ENCODE measurements at places on chromosomes 12 and 14. TPM values are rescaled to one million over a fixed set of nuclear protein-coding genes. Genes with fewer than 3 reads are reported as not detected.

DNA sequence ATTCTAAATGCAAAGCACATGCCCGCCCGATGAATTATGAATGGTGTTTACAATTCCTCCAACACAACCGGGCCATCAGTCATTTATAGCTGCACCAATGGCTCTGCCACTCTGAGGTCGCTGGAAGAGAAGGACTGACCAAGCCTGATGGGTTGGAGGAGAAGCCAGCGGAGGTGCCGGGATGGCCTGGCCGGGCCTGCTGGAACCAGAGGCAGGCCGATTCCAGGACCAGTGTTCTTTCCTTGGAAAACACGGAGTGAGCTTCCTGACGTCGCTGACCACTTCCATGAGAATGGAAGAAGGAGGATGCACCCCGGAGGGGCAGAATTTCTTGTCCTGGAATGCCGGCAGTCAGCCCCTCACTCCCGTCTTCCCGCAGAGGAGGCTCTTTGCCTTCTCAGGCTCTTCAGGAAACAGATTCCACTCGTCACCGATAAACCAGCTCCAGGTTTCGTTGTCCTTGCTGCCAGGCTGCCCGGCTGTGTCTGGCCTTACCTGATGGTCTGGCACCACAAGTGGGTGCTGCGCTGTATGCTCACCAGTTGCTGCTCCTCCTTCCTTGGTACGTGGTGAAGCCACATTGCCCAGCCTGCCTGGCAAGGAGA, 358.5 kb upstream of the SFSWAP start:
- no peak for DNase-seq

- no peak for DNase-seq
Observed at GRCh38 chr14:101250336-101250947, 310.9 kb upstream of the DIO3 start.

- DNase-seq = no peak
Observed at GRCh38 chr14:24145219-24145618, 1.2 kb downstream of the PSME2 start.

GRCh38 chr14:104927432-104927816, 2.7 kb downstream of the PLD4 start:
- DNase-seq = no peak

- DNase-seq = no peak
Observed at GRCh38 chr12:132657004-132657727, 30.0 kb downstream of the POLE start.

GRCh38 chr12:64560396-64561301, 49.6 kb upstream of the RASSF3 start:
- no peak for DNase-seq

DNA sequence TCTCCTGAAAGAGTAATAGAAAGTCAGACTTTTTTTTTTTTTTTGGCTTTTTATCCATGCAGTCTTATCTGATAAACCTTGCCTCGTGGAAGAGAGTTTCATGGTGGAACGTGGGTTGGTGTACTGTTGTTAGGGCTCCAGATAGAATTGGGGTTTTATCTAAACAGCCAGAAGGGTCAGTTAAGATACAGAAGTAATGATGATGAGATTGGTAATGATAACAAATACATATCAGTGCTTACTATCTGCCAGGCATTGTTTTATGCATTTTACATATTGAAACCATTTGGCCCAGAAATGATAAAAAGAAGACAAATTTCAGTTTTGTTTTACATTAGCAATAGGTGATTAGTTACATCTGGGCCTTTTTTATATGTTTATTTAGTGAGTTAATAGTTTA, 372.8 kb upstream of the PRICKLE1 start:
- DNase-seq = no peak

- DNase-seq = no peak
Observed at GRCh38 chr12:45623221-45623620, 106.3 kb upstream of the ARID2 start.

DNA sequence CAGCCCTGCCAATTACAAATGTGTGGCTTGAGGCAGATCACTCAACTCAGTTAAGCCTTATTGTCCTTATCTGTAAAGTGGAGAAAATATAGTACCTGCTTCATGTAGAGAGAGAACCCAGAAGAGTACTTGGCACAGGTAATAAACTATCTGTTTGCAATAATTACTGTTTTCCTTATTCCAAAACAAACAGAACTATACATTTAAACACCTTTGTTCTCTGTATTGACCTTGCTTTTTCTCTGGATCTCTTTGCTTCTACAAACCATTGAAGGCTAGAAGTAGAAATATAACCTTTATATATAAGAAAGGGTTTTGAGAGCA, 70.8 kb upstream of the SRSF5 start:
- no peak for DNase-seq

DNA sequence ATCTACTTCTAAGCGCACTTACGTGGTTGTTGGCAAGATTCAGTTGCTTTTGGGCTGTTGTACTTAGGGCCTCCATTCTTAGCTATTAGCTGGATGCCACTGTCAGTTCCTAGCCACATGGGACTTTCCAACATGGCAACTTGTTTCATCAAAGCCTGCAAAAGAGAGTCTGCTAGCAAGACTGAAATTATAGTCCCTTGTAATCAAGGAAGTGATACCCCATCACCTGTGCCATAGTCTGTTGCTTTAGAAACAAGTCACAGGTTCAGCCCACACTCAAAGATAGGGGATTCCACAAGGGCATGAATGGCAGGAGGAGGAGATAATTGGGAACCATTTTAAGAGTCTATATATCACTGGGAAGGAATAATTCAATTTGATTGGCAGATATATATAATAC, 27.1 kb upstream of the SLC17A8 start:
- DNase-seq = no peak

GRCh38 chr14:33839193-33840076, 111.4 kb downstream of the EGLN3 start:
- peak; percentile 9 for DNase-seq

- no peak for DNase-seq
Observed at GRCh38 chr14:63276016-63276415, 42.7 kb downstream of the GPHB5 start.

GRCh38 chr12:1510056-1510812, 84.1 kb downstream of the FBXL14 start:
- DNase-seq = no peak

GRCh38 chr12:118042091-118042490, 18.9 kb downstream of the WSB2 start:
- no peak for DNase-seq

GRCh38 chr12:76272287-76272686, 75.9 kb downstream of the BBS10 start:
- DNase-seq = no peak

GRCh38 chr12:112116232-112117060, 7.9 kb upstream of the NAA25 start:
- peak; percentile 65 for DNase-seq

- no peak for DNase-seq
Observed at GRCh38 chr12:4273273-4273651, 300 bp upstream of the CCND2 start.

DNA sequence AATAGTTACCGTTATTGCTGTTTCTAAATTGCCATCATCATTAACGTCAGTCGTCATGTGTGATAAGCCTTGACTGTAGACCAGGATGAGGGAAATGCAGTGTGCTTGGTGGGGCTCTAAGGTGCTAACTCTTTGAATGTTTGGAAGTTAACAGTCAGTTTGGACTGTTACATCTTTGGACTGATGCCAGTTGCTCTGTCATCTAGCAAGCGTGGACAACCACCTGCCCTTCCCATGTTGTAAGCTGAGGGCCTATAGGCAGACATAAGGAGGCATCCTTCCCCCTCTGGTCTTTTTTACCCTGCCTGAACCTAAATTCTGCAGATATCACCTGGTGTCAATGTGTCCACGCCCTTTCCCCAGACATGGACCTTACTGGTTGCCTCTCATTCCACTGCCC, 94.4 kb downstream of the PPP2R5C start:
- DNase-seq = no peak

DNA sequence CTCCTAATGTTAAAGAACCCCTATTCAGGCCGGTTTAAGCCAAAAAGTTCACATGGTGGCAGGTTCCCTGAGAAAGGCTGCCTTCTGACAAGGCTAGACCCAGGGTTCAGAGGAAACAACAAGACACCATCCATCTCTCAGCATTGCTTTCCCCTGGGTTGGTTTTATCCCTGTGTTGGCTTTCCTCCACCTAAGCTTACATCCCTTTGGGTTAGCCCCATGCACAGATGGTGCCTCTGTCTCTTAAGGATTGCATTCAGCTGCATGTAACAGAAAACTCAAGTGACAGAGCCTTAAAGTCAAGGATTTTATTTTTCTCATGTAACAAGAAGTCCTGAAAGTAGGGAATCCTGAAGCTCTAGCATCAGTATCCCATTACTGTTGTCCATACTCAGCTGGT, 42.8 kb upstream of the RIN3 start:
- no peak for DNase-seq

- no peak for DNase-seq
Observed at GRCh38 chr12:10636611-10637010, 23.2 kb upstream of the MAGOHB start.

- DNase-seq = no peak
Observed at GRCh38 chr12:53506881-53507602, at the start of gene NPFF. Gene NPFF (minus strand): TSS chr12:53507484. CDS start chr12:53507474, 10 bp downstream.

- DNase-seq = no peak
Observed at GRCh38 chr14:105897725-105898113, 371.3 kb downstream of the TMEM121 start.

- DNase-seq = peak; percentile 42
Observed at GRCh38 chr12:14774906-14775635, 28.2 kb downstream of the WBP11 start.

DNA sequence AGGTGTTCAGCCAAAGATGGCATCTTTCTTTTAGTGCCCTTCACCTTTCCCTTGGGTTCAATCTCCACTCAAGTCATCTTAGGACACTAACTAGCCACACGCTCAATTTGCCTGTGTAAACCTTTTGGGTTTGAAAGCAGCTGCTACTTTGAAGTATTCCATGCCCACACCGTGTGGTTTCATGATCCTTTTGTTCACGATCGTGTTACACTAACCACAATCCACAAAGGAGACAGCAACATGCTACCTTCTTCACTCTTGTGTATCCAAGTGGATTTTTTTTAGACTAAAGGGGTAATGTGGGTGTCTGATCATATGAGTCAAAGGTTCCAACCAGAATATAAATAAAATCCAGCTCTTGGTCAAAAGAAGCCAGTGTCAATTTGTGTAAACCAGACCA, 122.7 kb upstream of the FAR2 start:
- no peak for DNase-seq

- DNase-seq = no peak
Observed at GRCh38 chr14:90154110-90154509, 92.3 kb downstream of the KCNK13 start.

DNA sequence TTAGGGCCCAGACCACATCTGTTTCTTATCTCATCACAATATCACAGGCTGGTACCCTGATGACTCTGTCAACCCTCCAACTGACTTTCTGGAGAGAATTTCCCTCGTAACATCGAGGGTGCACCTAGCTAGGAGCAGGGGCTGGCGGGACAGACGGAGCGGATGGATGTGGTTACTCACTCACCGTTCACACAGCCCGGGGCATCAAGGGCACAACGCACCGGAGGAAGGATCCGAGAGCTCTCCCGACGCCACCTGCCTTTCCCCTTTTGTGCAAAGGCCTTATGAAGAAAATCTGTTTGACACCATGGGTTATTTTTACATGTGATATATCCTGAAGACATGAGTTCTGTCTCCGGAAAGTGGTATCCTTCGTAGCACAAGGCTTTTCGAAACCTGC, 31.4 kb downstream of the SLC15A4 start:
- no peak for DNase-seq

DNA sequence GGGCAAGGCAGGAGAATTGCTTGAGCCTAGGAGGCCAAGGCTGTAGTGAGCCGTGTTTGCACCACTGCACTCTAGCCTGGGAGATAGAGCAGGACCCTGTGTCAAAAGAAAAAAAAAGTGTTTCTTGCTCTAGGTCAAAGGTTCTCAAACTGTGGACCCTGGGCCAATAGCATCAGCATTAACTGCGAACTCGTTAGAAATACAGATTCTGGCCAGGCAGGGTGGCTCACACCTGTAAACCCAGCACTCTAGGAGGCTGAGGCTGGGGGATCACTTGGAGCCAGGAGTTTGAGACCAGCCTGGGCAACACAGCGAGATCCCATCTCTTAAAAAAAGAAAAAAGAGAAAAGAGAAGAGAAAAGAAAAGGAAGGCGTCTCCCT, 858 bp downstream of the RILPL2 start:
- no peak for DNase-seq

- no peak for DNase-seq
Observed at GRCh38 chr12:104734541-104735095, 223.5 kb downstream of the SLC41A2 start.

DNA sequence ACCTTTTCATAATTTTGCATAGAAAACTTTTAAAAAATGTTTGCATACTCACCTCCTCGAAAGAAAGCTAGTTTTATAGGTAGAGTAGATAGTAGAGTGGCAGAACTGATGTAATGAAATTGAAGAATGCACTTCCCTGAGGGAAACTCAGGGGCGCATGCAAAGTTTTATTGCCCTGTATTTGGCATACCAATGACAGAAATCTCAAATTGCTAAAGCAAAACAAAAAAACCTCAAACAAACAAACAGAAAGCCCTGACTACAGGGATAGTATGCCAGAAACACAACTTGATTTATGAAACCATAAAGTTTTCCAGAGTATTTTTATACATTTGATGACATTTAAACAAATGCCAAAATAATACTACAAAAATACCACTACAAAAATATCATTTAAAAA, 1.8 kb downstream of the RASSF9 start:
- DNase-seq = no peak

DNA sequence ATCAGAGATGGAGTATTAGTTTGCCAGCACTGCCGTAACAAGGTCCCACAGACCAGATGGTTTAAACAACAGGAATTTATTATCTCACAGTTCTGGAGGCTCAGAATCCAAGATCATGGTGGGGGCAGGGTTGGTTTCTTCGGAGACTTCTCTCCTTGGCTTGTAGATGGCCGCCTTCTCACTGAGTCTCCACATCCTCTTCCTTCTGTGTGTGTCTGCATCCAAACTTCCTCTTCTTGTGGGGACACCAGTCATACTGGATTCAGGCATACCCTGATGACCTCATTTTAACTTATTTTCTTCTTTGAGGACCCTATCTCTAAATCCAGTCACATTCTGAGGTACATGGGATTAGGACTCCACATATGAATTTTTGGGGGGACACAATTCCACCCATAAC, 455.5 kb downstream of the RGS6 start:
- DNase-seq = no peak

The PEX5 gene
- total RNA-seq = 32.3 TPM

The TAS2R13 gene
- 1.3 TPM for total RNA-seq

The SDR9C7 gene
- not detected for total RNA-seq

The PIP4K2C gene
- total RNA-seq = 10.0 TPM

The APOF gene
- not detected for total RNA-seq

The KRT75 gene
- not detected for total RNA-seq

The PPFIBP1 gene
- total RNA-seq = 20.2 TPM

The HNRNPA1 gene
- 941 TPM for total RNA-seq

The TEX22 gene
- total RNA-seq = 1.1 TPM

The TAS2R19 gene
- total RNA-seq = 5.4 TPM

The COCH gene
- 2.2 TPM for total RNA-seq

The HSP90B1 gene
- total RNA-seq = 87.8 TPM

The CLEC4C gene
- total RNA-seq = under 0.01 TPM

The MANSC4 gene
- total RNA-seq = under 0.01 TPM

The LRP1-AS gene
- total RNA-seq = not detected

The SART3 gene
- total RNA-seq = 51.7 TPM

The KRT2 gene
- not detected for total RNA-seq

The C1R gene
- total RNA-seq = 11.0 TPM

The SLC25A21 gene
- 0.54 TPM for total RNA-seq

The IPO4 gene
- 59.8 TPM for total RNA-seq

The KRT85 gene
- not detected for total RNA-seq

The TEAD4 gene
- 0.27 TPM for total RNA-seq

The NXPH4 gene
- not detected for total RNA-seq

The MYF6 gene
- not detected for total RNA-seq

The TTC8 gene
- 8.9 TPM for total RNA-seq

The KRT74 gene
- not detected for total RNA-seq

The PRR4 gene
- total RNA-seq = 1.1 TPM

The MAP3K9 gene
- 0.27 TPM for total RNA-seq

Data from hematopoietic multipotent progenitor cell (in vitro differentiated cells).